Left renal cortex interstitium (tissue), 4 donors: ENCODE measurements at places on chromosomes 3 and 15.

DNA sequence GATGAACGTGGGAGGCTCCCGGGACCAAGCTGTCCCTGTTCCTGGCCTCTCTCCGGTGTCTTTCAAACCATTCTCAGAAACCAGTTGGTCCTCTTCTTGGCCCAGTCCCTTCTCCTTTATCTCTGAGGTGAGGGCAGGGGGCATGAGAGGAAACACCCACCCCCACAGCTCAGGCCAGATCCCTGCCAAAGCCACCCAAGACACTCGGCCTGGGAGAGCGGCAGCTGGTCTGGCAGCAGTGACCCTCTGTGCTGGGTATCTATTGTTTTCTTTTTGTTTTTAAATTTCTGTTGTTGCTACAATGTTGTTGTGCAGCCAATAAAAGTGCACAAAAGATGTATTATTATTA, 27.3 kb downstream of the ACSBG1 start:
- no peak for DNase-seq

DNA sequence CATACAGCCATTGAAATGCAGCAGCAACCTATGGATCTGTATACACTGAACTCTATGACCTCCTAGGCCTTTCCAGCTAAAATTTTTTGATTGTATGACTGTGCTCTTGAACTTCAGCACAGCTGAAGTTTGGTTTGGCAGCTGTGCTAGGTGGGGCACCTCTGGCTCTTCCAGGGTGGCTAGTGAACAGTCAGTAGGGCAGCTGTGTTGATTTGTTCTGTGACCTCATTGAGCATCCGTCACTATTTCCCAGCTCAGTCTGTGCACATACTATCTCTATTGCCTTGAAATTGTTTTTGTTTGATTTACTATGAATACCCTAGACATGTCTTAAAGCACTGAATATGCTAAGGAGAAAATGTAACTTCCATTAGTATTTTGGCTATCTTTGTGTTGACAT, 363.2 kb upstream of the NAALADL2 start:
- no peak for DNase-seq

DNA sequence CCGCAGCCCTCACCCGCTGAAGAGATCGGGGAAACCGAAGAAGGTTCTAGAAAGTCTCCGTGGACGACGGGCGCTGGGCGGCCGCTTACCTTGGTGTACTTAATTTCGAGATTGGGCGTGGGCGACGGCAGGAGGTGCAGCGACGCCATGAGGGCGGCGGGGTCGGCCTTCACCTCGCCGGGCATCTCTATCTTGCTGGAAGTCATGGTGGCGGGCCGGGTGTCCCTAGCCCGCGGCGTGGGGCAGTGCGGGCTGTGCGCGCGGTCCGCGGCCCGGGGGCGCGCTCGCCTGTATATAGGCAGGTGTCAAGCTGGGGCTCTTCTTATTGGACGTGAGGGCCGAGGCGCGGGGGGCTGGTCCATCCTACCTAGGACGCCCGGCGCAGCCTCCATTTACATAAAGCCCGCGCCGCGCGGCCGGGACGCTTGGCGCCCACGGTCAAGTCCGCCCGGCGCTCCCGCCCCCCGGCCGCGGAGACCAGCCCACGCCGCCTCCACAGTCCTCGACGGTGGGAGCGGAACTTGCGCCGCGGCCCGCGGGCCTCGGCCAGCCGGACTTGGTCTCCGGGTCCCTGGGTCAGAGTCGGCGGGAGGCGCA, at the start of gene ALDH1A2:
ALDH1A2 (minus strand) TSS at position 267 of the 597 bp plus-strand sequence; CDS start at position 206, 61 bp downstream.
- DNase-seq = no peak

- DNase-seq = no peak
Observed at GRCh38 chr3:174197416-174197815, 661.7 kb upstream of the NAALADL2 start.

DNA sequence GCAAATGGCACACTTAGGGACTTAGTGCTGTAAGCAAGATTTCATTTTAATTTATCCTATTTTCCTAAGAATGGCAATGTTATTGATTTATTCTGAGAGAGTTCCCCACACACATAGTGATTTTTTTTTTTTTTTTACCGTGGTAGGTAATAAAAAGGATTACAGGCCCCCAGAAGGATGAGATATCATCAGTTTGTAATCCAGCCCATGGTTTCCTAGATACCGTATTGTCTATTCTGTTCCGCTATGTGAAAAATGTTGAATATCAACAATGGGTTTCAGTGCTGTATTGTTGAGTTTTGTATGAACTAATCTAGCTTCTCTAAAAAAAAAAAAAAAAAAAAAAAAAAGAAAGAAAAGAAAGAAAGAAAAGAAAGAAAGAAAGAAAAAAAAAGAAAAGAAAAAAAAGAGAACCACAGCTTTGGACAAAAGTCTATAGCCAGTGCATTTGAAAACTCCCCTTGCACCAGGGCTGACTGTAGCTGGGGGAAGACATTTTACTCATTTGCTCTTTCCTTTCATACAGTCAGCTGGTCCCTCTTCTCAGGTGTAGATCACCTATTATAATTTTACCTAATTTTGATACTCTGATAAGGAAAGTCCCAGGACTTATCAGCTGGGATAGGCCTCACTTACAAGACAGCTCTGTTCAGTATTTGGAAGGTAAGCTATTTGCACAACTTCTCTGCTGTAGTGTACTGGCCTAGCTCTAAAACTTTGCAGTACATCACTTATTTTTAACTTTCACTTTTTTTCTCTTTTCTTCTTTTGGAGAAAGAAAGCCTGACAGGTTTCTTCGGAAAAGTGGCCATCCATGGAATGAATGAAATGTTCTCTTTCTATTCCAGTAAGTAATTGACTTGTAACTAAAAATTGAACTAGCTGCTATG, 101.4 kb upstream of the SOX2 start:
- no peak for DNase-seq

- no peak for DNase-seq
Observed at GRCh38 chr3:190058521-190059241, 62.0 kb downstream of the P3H2 start.

DNA sequence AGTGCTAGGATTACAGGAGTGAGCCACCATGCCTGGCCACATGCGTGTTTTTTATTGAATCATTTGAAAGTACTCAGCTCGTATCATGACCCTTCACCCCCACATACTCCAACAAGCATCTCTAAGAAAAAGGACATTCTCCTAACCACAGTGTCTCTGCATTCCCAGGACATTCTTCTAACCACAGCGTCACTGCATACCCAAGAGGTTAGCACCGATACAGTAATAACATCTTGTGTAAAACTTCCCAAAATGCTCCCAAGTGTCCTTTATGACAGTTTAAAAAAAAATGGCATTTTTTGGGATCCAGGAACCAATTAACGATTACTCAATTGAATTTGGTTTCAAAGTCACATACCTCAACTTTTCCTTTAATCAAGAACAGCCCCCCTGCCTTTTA, 39.6 kb downstream of the FLNB start:
- no peak for DNase-seq

- DNase-seq = no peak
Observed at GRCh38 chr3:16837602-16838001, 47.2 kb upstream of the PLCL2 start.

DNA sequence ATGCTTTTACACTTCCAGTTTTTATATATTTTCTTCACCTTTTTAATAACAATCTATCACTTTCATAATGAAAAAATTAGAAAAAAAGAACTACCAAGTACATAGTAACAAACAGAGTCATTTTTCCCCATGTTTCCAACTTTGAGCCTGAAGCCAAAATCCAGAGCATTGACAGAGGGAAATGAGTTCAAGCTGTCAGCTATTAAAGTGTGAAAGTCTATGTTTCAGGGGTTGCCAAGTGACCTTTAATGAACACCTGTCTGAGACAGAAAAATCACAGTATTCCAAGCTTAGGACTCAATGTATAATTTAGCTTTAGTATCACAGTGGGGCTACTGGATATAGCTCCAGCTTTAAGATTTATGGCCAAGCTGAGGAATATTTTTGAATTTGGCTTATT, 128.3 kb upstream of the GADL1 start:
- DNase-seq = no peak

- DNase-seq = no peak
Observed at GRCh38 chr15:82909080-82909815, 43.3 kb downstream of the HOMER2 start.

DNA sequence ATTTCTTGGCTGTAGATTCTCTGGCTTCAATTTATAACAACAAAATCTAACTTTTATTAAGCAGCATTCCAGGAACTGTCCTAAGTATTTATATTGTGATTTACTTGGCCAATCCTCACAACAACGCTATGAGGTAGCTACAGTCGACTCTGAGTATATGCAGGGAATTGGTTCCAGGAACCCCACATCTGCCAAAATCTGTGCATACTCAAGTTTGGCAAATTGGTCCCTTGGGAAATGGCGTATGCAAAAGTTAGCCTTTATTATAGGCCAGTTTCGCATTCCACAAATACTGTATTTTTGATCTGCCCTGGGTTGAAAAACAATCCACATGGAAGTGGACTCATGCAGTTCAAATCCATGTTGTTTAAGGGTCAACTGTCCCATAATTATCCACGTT, 53.9 kb downstream of the RAP2B start:
- no peak for DNase-seq

DNA sequence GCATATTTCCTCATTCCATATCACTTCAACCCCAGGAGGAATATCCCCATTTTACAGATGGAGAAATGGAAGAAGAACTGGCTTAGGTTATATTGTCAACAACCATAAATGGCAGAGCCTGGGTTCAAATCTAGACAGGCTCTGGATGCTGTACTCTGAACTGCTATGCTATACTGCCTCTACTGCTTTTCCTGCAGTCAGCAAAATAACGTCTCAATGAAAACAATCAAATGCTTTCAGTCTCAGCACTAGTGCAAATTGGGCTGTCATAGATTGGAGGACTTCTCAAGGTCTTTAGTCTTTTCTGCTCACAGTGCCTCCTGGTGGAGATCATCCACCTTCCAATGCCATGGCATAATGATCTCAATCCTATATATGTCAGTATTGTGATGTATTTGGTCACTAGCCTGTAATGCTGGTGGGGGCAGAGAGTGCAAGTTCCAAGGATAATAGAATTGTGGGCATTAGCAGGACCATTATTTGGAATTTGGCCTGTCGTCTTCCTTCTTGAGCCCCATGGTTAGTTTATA, 285.0 kb downstream of the CLSTN2 start:
- DNase-seq = no peak

DNA sequence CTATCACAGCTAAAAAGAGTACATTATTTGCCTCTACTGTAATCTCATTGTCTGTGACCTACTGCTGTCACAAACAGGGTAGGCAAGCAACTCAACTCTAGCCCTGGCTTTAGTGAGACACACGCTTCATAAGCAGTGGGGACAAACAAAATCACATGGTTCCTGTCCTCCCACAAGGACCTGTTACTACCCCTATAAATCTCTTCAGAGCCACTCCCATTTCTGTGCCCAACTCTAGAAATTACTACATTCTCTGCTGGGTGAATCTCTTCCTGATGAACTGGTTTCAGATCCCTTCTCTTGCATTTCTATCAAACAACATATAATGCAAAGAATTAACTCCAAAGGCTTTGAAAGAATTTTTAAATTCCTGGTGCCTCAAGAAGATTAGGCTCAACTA, 117.3 kb downstream of the DMXL2 start:
- DNase-seq = no peak

- DNase-seq = no peak
Observed at GRCh38 chr3:9097495-9097894, 134.2 kb upstream of the RAD18 start.

DNA sequence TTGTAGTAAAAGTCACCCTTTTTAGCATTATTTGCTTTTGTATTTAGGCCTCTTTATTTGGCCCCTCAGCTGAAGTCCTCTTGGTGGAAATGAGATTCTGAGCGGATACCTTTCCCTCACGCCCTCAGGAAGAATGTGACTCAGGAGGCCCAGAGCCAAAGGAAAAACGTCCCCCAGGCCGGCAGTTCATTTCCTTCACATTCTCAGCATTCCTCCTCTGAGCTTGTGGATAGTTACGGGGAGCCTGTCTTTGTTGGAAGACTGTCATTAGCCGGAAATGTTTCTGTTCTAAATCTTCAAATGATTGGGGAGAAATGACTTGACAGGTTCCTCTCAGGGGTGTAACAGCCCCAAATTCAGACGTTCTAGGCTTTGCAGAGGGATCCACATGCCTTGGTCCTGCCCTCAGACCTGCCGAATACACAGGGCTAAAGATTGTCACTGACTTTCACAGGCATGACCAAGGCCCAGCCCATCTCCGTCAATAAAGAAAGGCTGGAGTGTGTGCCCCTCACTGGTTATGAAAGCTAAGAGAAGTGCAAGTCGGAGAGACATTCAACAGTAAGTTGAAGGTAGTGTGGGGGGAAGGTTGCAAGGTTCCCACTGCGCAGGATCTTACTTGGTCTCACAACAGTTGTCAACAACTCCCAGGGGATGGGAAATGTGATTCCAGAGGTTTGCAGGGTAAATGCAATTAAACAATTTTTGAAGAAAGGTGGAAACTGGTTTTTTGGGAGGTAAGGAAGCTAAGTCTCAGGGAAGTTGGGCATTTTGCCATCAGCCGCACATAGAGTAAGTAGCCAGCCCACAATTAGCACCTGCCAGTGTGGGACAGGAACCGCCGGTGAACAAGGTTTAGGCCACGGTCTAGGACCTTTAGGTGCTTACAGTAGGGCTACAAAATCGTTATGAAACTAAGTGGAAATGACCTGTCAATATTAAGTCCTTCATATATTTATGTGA, 39.7 kb upstream of the MYZAP start:
- DNase-seq = no peak

- no peak for DNase-seq
Observed at GRCh38 chr3:50167069-50167840, 12.1 kb downstream of the SEMA3F start.

DNA sequence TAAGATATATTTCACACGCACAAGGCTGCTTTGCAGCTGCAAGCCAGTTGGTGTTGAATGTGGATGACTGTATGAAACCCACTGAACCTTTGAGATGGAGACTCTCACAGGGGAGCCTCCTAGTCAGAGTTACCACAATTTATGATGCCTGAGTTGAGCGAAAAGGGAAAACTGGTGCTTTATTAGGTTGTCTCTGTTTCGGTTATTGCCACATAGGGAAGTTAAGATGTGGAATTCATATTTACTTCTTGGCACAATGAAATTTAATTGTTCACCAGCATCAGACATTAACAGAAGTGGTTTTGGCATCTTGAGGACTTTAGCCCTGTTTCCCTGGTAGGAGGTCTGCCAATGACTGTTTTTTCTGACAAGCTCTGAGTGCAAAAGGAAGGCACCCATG, 358.2 kb downstream of the SQOR start:
- DNase-seq = no peak
